Fibroblast of lung (primary cell): ENCODE measurements at places on chromosomes 3 and 15. TPM values are rescaled to one million over a fixed set of nuclear protein-coding genes. Genes with fewer than 3 reads are reported as not detected.
A peak's percentile ranks its signal among the peaks of the same experiment; 100 is the strongest.

ATP13A3 gene
- total RNA-seq: 193 and 222 TPM in 2 replicates

- DNase-seq: no peak
Measured at GRCh38 chr3:128486205-128486628, 6.8 kb downstream of the GATA2 start.

CIDEC gene
- total RNA-seq: 0.17 TPM in 1 of 2 replicates, not detected in the other

CKMT1A gene
- not detected in 2 replicates for total RNA-seq

GRCh38 chr3:195057716-195058115 lies 213.2 kb downstream of the XXYLT1 start:
- no peak for DNase-seq

- no peak for DNase-seq
Measured at GRCh38 chr3:197007953-197008352, 21.7 kb downstream of the MELTF start.

- no peak for DNase-seq
Measured at GRCh38 chr3:188867691-188868265, 304.0 kb upstream of the TPRG1 start.

GABRG3 gene
- total RNA-seq: not detected in 2 replicates

- no peak for DNase-seq
Measured at GRCh38 chr3:197573048-197573767, 17.4 kb upstream of the BDH1 start.

EPHA6 gene
- under 0.01 TPM in 1 of 2 replicates, not detected in the other for total RNA-seq

GRCh38 chr3:76943671-76944070 lies 96.2 kb upstream of the ROBO2 start:
- DNase-seq: no peak

- DNase-seq: no peak
Measured at GRCh38 chr3:149145356-149145755, 15.9 kb downstream of the HPS3 start.

ABCF3 gene
- total RNA-seq: 63.9 and 65.1 TPM in 2 replicates

CNTN3 gene
- total RNA-seq: 3.9 and 8.3 TPM in 2 replicates

GRCh38 chr15:81853150-81853748 lies 192.6 kb downstream of the MEX3B start:
- DNase-seq: no peak

FGF12 gene
- 0.17 TPM in 1 of 2 replicates, not detected in the other for total RNA-seq

DNA sequence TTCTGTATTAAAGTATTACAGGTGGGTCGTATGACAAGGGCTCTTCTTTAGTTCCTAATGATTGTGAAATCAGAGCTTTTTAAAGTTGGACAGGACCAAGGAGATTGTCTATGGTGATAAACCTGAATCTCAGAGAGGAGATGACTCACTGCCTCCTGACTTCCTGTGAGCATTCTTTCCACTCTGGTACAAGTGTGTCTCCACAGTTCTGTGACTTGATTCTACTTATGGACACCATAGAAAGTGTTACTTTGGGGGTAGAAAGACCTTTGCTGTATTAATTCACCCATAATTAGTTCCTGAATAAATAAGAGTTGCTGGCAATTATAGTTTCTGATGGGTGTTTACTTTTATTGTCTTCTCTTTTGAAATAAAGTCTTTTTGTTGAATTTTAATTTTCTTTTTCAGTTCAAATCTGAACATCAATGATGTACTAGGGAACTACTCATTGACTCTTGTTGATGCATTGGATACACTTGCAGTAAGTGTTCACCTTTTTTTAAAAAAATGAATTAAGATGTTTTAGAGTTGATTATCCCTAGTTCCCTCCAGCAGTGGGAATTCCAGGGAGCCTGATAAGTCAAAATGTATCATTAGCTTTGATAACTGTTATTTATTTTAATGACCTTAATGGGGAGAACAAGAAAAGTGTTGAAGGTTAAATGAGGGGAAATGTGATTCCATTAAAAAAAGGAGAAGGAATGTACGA lies 7.4 kb downstream of the EDEM1 start:
- peak; percentile 93 for DNase-seq

GRCh38 chr15:83559310-83559966 lies 94.5 kb upstream of the ADAMTSL3 start:
- peak; percentile 74 for DNase-seq

- peak; percentile 11 for DNase-seq
Measured at GRCh38 chr15:60865507-60865906, 363.6 kb downstream of the RORA start.

- DNase-seq: no peak
Measured at GRCh38 chr3:172100482-172100881, 61.1 kb downstream of the FNDC3B start.

DNA sequence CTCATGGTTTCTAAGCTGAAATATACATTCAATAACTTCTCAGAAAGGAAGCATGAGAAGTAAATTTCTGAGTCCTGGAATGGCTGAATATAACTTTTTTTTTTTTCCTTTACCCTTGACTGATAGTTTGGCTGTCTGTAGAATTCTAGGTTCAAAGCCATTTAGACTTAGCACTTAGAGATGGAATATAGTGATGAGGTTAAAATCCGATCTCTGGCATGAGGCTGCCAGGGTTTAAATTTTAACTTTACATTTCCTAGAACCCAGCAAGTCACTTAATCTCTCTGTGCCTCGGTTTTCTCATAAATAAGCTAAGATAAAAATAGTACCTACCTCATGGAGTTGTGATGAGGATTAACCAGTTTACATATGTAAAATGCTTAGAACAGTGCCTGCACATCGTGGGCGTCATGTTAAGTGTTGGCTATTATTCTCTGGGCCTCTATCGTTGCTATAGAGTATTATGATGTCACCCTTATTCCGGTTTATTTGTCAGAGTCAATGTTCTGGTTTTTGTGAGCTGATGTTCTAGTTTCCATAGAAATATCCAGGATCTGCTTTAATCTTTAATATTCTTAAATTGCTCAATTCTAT lies 199.8 kb upstream of the TLE3 start:
- no peak for DNase-seq

MYL3 gene
- 0.50 and 0.51 TPM in 2 replicates for total RNA-seq

CACNA2D2 gene
- total RNA-seq: under 0.01 TPM in 1 of 2 replicates, not detected in the other

DNA sequence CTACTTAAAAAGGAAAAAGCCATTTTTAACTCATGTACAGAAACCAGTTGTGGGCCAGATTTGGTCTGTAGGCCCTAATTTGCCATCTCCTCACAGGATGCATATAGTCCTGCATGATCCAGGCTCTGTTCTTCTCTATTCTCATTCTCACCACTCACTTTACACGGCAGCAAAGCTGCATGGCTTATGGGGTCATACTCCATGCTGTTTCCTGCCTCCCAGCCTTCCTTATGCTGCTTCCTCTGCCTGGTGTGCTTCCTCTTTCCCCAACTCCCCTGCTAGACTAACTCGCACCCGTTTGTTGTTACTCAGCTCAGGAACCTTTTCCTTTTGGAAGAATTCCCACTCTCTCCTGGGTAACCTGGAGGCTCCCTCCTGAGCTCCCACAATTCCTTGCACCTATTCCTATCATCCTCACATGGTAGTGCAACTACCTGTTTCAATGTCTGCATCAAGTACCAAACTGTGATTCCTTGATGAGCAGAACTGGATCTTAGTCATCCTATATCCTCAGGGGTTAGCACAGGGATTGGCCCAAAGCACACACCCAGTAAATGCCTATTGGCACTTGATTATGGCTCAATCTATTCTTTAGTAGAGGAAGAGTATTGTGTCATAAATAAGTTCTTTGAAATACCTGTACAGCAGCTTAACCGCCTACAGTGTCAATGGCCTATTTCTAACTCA lies 172.1 kb upstream of the MITF start:
- DNase-seq: no peak

ERICH6 gene
- under 0.01 TPM in 1 of 2 replicates, not detected in the other for total RNA-seq

- DNase-seq: no peak
Measured at GRCh38 chr3:85922374-85922773, 963.6 kb downstream of the CADM2 start.
